ENCODE measurements at places on chromosomes 2 and 18. TPM values are rescaled to one million over a fixed set of nuclear protein-coding genes. Genes with fewer than 3 reads are reported as not detected.

Gene CERKL
- total RNA-seq = not detected

Gene SPATA3
- total RNA-seq = not detected

Gene MYO3B
- 0.33 TPM for total RNA-seq

Gene POTEC
- not detected for total RNA-seq

Gene TCF23
- total RNA-seq = not detected

Gene PARD6G
- total RNA-seq = 0.54 TPM

Gene ZEB2
- 129 TPM for total RNA-seq

Gene SGO2
- total RNA-seq = 23.3 TPM

- DNase-seq = no peak
Measured at GRCh38 chr2:231429901-231430300, 34.4 kb downstream of the NCL start.

- no peak for DNase-seq
Measured at GRCh38 chr2:168097431-168097830, 150.0 kb downstream of the STK39 start.

DNA sequence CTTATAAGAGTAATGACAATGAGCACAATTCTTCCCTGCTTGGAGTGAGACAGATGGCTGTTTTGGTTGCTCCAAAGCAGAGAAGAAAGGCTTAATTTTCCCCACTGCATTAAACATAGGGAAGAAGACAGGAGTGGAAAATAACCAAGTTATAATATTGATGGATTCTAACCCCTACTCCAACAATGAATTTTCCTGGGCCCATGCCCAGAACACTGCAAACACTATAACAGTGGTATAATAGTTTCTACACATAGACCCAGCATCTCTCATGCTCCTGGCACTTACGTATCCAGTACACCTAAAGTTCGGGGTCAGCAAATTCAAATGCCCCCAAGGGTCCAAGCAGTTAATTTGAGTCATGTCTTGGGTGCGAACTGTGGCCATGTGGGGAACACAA, 613.4 kb downstream of the PLCL1 start:
- no peak for DNase-seq

GRCh38 chr2:8587251-8587791, 94.5 kb upstream of the ID2 start:
- DNase-seq = no peak

GRCh38 chr2:178521304-178522150, 41.3 kb downstream of the PLEKHA3 start:
- no peak for DNase-seq

GRCh38 chr18:12027046-12027445, 45.7 kb downstream of the IMPA2 start:
- DNase-seq = no peak

GRCh38 chr2:181371782-181372645, 85.2 kb upstream of the ITGA4 start:
- DNase-seq = peak; percentile 89

GRCh38 chr2:142874293-142874814, 3.1 kb upstream of the KYNU start:
- peak; percentile 94 for DNase-seq

DNA sequence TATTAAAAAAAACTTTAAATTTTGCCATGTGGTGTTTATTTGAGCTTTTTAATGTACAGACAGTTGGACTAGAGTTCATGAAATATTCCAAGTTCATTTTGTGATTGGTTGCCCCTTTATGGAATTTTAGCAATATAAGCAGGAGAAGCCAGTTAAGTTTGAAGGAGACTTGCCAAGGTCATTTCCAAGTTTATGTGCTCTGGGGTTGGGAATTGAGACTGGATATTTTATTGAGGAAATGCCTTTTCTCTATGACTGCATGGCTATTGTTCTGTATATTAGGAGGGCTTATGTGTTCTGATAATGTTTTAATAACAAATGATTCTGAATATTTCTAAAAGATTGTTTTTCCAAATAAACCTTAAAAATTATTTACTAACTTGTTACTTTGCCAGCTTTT, 67.0 kb upstream of the TCF4 start:
- no peak for DNase-seq

DNA sequence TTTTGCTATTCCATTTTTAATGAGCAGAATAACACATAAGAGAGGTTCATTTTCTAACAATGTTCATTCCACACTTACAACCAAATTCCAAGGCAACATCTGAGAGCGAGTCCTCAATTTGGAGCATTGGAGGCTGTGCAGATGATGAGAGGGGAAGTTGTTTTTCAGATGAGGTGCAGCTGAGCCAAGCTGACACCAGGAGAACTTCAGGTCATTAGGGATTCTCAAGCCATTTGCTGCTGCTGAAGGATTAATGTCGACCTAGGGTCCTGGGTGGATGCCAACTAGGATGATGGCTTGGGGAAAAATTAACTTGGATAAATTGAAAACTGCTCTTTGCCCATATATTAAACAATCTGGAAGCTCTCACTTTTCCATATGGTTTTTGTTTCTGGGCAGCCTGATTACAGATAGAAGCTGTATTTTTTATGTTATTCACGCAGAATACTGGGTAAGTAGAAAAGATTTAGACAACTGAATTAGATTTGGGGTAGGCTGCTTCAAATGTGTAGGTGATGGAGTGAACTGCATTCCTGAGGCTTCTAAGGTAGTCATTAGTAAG, 206.4 kb upstream of the SLC39A10 start:
- DNase-seq = no peak

DNA sequence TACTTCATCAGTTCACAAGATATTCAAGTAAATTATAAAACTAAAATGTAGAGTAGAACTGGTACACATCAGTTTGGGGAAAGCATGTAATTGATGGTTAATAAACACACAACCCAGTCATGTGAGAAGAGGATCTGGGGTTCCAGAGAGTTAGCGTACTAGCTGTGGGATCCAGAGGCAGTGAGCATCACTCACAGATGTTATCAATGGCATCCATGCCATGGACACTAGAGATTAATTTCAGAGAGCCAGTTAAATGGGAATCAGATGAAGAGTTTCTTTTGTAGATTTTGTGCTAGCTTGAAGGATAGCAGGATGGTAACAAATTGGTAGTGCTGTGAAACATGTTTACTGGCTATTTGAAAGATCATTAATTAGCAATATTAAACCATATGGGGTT, 21.8 kb upstream of the CCDC68 start:
- no peak for DNase-seq

DNA sequence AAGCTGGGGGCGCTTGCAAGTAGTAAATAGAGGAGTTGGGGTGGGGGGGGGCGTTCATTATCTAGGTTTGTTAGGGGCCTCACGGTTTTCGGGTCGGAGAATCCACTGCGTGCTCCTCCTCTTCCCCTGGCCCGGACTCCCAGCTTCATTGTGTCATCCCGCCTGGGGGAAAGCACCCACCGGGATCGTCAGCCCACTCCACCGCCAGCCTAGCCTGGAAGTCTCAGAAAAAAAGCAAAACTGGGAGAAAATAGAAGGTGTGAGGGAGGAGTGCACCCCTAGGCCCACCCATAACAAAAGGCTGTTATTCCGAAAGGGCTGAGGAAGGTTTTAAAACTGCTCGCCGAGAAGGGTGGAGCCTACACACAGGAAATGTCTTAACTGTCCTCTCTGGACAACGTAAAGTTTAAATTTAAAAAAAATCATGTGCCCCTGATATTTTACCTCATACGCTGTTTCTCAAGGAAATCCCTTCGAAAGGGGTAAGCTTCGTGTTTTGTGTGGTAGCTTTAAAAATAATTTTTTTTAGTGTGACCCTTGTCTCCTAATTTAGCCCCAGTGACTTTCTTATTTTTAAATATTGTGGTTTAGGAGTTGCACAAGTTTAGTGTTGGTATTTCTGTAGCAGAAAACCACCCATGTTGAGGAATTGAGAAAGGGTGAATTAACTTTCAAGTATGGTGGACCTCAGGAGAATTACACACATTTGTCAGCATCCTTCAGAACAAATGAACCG, 104.2 kb downstream of the SPTBN1 start:
- peak; percentile 77 for DNase-seq

DNA sequence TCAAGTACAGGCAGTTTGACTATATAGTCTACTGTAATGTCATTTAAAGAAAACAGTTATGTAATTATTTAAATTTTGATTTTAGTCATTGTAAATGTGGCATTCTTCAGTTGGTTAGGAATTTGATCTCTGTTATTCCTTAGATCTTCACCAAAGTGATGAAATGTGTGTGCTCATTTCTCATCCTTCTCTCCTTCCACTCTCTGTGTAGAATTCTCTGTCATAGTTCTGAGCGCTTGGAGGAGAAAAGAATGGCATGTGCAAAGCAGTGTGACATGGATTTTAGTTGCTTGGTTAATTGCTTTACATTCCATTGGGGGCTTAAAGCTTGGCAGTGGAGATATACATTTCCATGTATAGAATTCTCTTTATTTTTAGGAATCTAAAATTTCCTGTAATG, 14.8 kb downstream of the PIK3C3 start:
- no peak for DNase-seq

DNA sequence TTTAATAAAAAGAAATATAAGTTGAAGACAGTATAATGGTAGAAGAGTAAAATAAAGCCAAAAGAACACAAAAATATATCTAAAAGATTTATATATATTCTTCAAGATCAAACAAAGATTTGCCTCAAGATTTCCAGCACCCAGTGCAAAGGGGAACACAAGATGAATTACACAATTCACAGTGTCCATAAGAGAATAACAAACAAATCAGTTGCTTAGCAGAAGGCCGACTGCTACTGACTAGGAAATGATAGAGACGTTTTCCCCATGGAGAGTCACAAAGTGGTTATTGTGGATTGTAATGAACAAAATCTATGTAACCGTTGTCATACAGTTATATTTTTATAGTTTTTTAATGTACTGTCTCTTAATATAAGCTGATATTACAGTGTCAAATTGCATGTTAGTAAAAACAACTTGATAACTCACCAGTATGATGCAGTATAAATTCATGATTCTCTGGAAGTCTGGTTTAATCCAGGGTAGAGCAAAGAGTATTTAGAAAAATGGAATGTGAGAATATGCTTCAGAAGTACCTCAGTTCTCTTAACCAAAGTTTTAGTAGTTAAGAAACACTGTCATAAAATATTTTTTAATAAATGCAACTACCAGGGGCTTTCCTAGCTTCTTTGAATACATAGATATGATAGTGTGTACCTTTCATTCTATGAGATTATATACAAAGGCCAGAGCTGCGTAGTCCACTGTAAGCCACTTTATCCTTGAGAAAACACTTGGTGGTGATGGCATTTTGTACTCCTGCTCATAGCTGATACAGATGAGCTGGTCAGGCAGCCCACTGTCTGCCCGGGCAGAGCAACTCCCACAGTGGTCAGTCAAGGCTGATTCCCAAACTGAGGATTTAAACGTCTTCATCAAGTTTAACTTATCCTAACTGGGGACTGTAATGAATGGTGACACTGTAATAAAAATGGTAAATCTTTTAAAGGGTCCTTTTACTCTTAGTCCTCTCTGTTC, 180.5 kb upstream of the DTNA start:
- DNase-seq = no peak

- DNase-seq = no peak
Measured at GRCh38 chr18:79776674-79777073, 21.1 kb upstream of the KCNG2 start.

- DNase-seq = no peak
Measured at GRCh38 chr18:62744076-62744968, 29.0 kb downstream of the PHLPP1 start.

GRCh38 chr2:226883296-226883795, 47.5 kb downstream of the RHBDD1 start:
- DNase-seq = no peak

- DNase-seq = no peak
Measured at GRCh38 chr2:29834036-29834540, 87.3 kb downstream of the ALK start.

DNA sequence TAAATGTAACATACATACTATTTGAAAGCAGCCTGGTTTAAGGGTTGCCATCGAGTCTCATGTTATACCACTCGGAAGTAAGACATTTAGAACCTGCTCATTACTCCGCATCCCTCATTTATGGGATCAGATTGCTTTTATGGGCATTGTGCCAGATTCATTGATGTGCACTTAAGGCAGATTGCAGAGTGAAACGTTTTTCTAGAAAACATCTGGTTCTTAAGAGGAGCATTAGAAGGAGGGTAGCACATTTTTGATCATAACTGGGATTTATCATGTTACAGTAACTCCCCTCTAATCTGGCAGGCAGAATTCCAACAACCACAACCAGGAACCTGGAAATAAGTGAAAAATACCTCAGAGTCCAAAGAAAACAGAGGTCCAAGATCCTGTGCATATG, 74.2 kb upstream of the GALNT3 start:
- DNase-seq = peak; percentile 84

DNA sequence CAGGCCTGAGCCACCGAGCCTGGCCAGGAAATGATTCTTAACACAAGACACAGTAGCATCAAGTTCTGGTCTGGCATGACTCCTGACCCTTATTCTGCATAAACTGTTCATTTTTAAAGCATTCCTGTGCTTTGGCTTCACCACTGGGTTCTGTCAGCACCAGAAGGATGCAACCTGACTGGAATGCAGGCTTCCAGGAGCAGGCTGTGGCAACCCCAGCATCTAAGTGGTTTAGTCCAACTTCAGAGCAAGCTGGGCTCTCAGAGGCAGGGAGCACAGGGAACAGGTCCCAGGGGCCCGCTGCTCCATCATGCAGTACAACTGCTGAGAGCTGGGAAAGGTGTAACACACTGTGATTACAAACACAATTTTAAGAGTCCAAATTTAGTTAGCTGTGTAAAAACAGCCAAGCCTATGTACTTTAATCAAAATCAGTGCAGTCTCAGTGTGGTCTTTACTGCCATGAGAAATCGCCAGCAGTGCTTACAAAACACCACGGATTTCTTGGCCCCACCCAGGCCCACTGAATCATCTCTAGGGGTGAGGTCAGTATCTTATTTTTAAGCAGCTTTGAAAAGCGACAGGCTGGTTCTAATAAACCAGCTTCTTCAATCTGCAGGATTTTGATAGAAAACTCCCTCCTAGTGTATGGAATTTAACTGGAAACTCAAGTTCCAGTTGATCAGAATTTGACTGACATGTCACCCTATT, 44.4 kb upstream of the TMEM182 start:
- peak; percentile 71 for DNase-seq
